ENCODE measurements at places on chromosomes 1 and 21. TPM values are rescaled to one million over a fixed set of nuclear protein-coding genes. Genes with fewer than 3 reads are reported as not detected.

DNA sequence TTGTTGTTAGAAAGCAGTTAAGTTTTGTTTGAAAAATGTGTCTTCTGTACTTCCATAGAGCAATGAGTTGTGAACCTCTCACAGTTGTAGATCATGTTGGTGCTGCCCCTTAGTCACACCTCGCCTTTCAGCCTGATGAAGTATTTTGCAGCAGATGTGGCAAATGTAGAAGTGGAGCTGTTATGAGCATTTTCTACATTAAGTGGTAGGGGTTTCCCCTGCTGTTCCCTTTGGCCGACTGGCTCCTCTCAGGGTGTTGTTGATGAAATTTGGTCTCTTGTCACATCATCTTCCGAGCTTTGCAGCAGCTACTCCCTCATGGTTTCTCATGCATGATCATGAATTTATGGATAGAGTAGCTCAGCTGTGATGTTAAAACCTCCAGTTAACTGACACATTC is 33.6 kb upstream of the DENND1B start:
- DNase-seq: no peak

DNA sequence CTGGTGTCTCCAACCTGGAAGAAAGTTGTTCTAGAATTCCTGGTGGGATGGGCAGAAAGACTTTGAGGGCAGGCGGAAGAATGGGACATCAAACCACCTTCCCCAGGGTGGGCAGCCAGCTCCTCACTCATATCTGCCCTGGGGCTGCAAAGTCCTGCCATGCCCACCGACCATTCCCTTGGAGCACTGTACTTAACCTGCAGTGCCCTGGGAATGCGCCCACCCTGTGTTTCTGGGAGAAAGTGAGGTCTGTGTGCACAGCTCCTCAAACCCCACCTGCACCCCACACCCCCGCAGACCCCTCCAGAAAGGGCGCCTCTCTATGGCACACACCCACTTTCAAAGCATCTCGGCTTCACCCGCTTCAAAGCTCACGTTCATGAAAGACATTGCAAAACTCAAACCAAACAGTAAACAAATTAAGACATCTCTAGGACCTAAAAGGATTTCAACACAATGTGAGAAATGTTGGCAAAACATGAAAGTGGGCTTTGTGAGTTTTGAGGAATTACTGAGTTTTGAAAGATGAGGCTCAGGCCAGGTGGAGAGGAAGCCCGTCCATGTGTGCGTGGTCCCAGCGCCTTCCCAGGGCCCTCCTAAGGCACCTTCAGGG is 25.1 kb downstream of the KRTAP10-1 start:
- no peak for DNase-seq

Gene GBP2
- total RNA-seq: 115 TPM

DNA sequence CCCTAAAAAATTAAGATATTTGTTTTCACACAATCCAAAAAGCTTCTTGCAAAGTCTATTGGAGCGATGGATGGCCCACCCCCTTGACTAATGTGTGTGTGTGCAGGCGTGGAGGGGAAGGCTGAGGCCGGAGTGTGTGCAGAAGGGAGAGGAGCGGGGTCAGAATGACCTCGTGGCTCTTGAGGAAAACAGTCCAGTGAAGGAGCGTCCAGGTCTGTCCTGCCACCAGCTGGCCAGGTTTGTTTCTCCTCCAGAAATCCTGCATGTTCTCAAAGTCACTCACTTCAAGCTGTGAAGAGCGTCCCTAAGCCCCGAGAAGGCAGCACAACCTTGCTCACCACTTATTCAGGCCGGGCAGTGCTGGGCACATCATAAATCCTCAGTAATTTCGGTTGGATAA is 69.5 kb upstream of the SSX2IP start:
- DNase-seq: no peak

GRCh38 chr1:23484253-23485001 is 448 bp upstream of the ASAP3 start:
- DNase-seq: peak; percentile 97

GRCh38 chr1:155313261-155313660 is 4.6 kb downstream of the FDPS start:
- no peak for DNase-seq

GRCh38 chr1:67013573-67013972 is 40.4 kb downstream of the SLC35D1 start:
- DNase-seq: no peak

DNA sequence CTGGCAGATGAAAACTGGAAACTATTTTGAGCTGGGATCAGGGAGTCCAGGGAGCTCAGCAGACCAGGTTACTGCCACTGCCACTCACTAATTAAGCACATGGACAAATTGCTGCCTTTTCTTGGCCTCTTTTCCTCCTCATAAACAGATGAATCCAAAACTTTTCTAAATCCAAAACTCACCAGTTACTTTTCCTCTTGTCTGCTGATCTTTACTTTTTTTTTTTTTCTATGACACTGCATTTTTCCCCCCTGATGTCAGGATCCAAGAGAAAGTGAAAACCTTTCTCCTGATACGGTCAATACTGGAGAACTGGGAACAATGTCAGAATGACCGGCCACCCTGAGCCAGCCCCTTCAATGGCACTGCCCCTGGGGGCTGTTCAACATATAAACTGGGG is 405.8 kb downstream of the DUSP10 start:
- DNase-seq: no peak

- peak; percentile 42 for DNase-seq
Measured at GRCh38 chr21:41880153-41880552, 1.0 kb upstream of the PRDM15 start.

Gene TBX15
- total RNA-seq: not detected

DNA sequence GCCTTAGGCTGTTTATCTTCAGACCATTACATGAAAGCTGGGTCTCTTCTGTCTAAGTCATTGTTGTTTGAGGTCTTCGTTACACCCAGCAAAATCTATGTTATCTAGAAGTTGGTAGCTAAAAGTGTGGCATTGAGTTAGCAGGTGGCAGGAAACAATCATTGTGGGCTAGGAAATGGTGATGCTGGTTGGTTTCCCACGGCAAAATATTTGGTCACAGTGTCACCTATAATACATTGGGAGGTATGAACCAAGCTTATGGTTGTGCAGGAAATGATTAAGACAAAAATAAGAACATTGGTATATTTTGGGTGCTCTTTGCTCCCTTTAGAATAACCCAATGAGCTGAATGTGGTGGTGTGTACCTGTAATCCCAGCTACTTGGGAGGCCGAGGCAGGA is 169.7 kb downstream of the TRIM33 start:
- no peak for DNase-seq

Gene VSIG8
- not detected for total RNA-seq
